ENCODE measurements at places on chromosomes 1 and 21.

GRCh38 chr1:51270751-51271150 is 34.7 kb downstream of the RNF11 start:
- no peak for DNase-seq

DNA sequence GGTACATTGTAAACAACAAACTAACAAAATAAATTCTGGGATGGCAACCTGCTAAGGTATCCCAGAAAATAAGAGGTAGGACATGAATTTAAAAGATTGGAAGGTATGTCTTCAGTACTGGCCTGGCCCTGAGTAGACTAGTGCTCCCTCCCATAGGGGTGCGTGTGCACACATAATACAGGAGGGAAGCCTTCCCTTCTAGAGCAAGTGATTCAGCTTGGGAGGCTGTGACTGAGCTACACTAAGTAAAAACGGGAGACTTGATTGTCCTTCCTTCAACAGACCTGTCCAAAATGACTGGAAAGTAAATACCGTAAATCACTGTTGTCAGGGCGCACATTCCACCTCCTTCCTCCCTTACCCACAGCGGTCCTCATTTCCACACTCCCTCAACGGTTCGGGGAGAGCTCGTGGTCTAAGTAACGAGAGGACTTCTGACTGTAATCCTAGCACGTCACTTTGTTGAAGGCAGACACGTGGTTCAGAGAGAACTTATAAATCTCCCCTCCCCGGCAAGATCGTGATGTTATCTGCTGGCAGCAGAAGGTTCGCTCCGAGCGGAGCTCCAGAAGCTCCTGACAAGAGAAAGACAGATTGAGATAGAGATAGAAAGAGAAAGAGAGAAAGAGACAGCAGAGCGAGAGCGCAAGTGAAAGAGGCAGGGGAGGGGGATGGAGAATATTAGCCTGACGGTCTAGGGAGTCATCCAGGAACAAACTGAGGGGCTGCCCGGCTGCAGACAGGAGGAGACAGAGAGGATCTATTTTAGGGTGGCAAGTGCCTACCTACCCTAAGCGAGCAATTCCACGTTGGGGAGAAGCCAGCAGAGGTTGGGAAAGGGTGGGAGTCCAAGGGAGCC is at the start of gene TGFB2:
TGFB2 (plus strand) TSS at position 523 of the 859 bp plus-strand sequence. CDS start 1,366 bp downstream, outside the sequence.
- DNase-seq, result no peak

- DNase-seq, result no peak
These were observed 76.0 kb upstream of the SLC35F3 start for GRCh38 chr1:233828480-233828879.

DNA sequence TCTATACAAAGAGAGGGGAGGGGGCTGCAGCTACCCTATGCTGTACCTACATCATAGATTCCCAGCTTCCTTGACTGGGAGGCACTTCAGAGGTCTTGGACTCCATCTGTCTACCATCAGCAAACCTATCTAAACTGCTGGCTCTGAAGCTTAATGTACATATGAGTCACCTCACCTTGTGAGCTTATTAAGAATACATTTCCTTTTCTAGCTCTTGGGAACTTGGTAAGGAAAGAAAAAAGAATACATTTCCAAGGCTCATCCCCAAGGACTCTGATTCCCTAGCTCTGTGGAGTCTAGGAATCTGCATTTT is 50.0 kb upstream of the PRELP start:
- DNase-seq, result no peak

- DNase-seq, result no peak
These were observed 76.1 kb downstream of the PTPN14 start for GRCh38 chr1:214475331-214475730.
